ENCODE measurements at places on chromosomes 2 and 18. TPM values are rescaled to one million over a fixed set of nuclear protein-coding genes. Genes with fewer than 3 reads are reported as not detected.

Gene HOXD13
- total RNA-seq, result not detected

Gene CNGA3
- not detected for total RNA-seq

Gene ANKRD30BL
- total RNA-seq, result not detected

Gene TMEM198
- total RNA-seq, result 2.1 TPM

Gene CHRND
- total RNA-seq, result not detected
